NCI-H187 (cell line): ENCODE measurements at places on chromosomes 4 and X.

GRCh38 chr4:153232768-153233167, 28.5 kb downstream of the TRIM2 start:
- DNase-seq, result no peak

GRCh38 chrX:134562002-134562401, 96.3 kb downstream of the PLAC1 start:
- DNase-seq, result no peak

GRCh38 chr4:122702939-122703338, 29.6 kb upstream of the BBS12 start:
- no peak for DNase-seq

DNA sequence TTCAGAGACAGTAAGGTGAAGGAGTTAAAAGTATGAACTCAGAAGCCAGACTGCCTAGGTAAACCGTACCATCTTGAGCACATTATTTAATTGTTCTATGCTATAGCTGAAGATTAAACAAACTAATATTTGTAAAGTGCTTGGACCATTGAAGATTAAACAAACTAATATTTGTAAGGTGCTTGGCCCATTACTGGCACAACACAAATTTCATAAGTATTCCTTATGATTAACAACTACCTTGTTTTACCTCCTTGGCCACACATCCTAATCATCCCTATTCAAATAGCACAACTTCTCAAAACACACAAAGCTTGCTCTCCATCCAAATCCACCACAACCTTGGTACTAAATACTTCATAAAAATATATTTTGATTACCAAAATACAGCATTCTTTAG, 137.0 kb downstream of the PPP3CA start:
- DNase-seq, result no peak

DNA sequence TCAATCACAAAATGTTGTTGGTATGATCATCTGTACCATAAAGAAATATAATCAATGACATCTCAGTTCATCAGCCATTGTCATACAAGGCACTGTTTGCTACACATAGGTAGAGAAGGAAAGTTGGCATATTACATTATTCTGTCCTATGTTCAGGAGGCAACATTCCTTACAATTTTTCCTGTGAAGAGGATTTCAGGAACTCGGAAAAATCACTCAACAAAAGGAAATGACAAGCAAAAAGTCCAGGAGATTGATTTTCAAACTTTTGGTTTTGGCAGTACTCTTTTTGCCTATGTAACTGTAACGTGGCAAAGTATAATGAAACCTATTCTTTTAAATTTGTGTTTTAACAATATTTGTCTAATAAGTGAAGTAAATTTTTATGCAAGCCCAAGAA, 131.3 kb downstream of the MAB21L2 start:
- no peak for DNase-seq
